ENCODE measurements at places on chromosomes 1 and 21.
A peak's percentile ranks its signal among the peaks of the same experiment; 100 is the strongest.

DNA sequence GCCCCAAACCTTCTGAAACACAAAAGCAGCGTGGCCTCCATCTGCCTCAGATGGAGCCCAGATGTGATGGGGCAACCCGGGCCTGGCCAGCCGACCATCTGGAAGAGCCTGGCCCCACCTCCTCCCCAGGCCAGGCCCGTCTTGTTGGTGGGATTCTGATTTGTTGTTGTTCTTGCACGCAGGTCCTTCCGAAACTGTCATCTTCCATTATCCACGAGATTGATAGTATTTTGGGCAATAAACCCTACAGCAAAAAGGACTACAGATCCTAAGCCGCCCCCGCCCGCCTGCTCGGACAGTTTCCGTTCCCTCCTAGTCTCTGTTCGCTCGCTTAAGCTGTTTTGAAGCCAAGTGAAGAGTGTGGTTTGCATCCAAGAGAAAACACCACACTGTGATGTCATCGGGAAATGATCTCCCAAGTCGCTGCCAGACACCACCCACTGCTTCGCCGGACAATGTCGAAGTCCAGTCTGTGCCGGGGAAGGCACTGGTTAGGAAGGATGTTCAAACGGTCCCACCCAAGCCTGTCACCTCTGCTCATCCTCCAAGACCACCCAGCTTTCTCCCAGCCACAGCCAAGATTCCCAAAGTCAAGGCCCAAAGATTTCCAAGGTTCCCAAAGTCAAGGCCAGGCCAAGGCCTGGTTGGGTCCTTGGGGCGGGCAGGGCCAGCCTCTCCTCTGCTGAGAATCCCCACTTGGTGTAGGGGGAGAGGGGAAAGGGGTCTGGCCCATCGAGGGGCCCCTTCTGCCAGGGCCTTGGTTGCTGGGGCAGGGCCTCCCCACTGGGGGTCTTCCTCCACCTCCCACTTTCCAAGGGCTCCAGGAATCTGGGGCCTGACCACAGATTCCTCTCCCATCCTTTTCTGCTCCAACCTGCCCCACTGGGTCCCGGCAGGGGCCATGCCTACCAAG, 52.9 kb downstream of the KCNAB2 start:
- no peak for DNase-seq

DNA sequence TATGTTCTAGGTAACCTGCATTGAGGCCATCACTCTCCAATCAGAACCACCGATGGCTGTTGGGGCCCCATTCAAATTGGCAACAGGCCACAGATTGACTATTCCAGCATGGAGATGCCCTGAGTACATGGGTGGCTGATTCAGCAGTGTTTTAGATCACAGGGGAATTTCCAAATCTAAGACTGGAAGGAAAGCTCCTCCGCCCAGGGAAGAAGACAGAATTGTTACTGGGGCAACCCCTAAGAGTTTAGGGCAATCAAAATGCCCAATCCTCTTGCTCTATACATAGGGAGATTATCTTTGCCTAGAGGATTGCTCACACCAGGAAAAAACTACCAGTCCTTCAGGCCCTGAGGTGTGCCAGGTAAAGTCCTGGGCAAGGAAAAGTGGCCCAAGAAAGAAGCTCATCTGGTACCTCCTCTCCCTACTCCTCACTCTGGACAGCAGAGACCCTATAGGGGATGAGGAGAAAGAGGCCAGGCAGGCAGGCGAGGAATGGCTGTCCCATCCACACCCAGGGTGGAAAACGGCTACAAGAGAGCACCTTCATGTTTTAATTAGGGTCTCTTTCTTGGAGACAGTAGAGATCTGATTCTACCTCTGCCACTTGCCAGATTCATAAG, 5.8 kb downstream of the S100A8 start:
- no peak for DNase-seq

DNA sequence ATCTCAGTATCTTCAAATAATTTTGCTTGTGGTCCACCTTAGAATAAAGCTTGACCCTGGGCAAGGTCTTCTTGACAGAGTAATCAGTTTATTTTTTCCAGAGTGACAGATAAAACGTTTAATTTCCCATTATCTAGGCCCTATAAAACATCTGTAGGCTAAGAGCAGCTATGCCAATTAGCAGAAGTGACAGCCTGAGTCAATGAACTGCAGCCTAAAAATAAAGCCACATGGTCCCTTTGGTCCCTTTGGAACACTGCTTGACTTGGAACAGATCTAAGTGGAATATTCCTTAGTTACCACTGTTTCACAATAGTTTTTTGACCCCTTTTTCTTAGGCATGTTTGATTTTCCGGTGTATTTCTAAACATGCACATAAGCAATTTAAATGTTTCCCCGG, 6.3 kb upstream of the RGS13 start:
- no peak for DNase-seq

DNA sequence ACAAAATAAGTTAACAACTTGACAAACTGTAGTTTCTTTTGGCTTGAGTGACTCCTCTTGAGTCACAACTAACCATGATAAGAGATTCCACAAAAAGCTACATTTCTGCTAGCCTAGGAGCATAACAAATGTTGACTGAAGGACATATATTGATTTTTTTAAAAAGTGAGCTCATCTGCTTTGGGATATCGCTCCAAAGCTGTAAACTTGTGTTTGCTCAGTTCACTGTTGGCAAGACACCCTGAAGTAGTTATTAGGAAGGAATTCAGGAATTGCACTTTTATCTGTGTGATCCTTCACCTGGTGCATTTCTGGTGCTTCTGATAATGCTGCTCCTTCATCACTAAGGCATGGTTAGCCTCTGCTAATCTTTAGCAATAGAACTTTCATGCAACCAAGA, 23.7 kb downstream of the RWDD3 start:
- peak; percentile 73 for DNase-seq

- no peak for DNase-seq
Measured at GRCh38 chr1:63799820-63800219, 26.0 kb downstream of the ROR1 start.

DNA sequence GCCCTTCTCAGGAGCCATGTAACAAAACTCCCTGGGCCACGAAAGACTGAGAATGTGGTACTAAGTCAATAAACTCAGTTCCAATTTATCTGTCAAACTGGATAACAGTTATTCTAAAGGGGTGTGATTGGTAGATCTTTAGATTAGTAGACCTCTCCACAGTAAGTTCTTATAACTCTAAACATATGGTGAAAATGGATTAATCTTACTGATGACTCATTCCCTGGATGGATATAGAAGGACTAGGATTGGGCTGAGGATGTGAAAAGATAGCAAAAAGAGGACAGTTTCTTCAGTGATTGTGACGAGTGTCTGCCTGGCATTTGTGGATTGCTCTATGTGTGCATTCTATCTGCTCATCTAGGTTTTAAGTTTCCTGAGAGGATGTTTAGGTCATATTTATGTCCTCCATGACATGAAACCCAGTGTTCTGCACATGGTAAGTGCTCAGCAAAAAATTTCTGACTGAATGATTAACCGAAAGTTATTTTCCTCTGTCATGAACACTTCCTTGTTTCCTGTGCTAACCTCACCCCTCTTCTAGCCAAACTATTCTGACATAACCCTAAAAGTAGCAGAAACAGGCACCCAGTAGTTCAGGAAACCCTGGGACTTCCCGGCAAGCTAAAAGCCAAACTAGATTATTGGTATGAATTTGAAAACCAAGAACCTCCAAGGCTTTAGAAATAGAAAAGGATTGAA, 397.5 kb upstream of the PLXNA2 start:
- no peak for DNase-seq

DNA sequence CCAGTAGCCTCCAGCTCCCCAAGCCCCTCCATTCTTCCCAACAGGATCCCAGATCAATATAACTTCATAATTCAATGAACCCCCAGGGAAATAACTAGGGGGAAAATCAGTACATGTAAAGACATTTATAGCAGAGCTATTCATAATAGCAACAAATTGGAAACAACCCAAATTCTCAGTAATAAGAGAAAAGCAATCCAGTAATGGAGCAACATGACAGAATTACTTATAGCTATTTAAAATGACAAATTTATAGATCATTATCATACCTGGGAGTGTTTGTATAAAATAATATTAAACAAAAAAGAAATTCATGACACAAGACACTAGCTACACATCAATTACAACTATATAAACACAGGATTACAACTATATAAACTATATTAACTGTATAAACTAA, 20.2 kb downstream of the PLEKHA6 start:
- no peak for DNase-seq
